ENCODE measurements at places on chromosomes 4 and X. TPM values are rescaled to one million over a fixed set of nuclear protein-coding genes. Genes with fewer than 3 reads are reported as not detected.

The POLN gene
- total RNA-seq: 3.8 TPM

DNA sequence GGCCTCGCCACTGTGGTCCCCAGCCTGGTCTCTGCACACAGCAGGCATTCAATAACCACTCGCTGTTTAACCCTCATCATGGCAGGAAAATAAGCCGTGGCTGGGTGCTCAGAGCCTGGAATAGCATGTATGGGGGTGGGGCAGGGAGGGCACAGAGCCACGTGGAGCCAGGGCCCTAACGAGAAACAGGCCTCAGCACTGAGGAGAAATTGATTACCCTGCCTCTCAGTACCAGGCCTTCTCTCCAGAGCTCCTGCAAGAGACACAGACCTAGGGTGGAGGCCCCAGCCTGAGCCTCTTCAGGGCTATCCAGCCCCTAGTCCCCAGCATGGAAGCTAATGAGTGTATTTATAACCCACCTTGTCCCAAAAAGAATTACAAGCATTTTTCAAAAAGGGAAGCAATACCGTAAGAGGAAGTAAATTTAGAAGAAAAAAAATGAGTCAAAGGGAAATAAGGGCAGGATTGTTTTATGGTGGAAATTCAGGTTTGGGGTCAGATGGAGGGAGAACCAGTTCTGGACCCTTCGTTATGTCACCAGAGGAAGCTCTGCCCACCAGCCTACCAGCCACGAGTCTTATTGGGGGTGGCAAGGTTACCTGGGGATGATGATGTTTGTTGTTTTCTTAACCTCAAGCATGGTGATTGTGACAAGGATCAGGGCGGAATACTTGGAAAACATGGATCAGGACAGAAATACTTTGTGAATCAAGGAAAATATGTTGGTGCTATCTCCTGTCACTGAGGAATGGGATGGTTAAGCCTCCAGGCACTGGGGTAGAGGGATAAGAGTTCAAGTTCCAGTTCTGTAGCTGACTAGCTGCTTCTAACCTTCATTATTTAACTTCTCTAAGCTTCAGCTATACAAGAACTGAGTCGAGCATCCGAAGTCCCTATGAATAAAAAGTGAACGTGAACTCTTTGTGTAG is 101.9 kb upstream of the RBPJ start:
- DNase-seq: no peak

DNA sequence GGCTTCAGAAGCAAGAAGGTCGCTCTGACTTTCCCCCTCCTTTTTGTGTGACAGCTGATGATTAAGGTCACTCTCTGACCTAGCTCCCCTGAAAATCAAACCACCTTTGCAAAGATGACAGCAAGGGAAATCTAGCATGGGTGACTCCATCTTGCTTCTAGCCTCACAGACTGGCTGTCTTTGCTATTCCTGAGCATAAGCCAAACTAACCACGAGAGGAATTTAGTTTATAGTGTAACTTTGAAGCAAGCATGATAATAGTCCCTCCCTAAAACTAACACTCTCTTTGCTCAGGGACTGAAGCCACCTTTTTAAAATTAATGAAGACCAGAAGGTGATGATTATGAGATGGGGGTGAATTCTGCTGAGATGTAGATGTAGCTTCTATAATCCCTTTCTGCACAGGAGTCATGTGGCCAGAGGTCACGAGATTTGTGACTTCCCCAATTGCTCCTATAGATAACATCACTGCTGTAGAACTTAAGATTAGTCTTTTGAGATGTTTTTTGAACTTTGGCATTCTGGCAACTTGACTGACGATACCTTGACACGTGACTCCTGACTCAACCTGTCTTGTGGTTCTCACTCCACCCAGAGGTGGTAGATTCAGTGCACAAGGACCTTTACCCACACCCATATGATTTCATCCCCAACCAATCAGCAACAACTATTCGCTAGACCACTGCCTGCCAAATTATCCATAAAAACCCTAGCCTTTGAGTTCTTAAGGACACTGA is 14.9 kb upstream of the PDE5A start:
- no peak for DNase-seq

GRCh38 chr4:110629214-110629754 is 6.4 kb upstream of the PITX2 start:
- no peak for DNase-seq

- peak; percentile 24 for DNase-seq
Observed at GRCh38 chr4:76377911-76378310, 43.0 kb downstream of the CCDC158 start.

The SLC4A4 gene
- total RNA-seq: 0.78 TPM

The IL2 gene
- 0.67 TPM for total RNA-seq

All from CD4-positive, alpha-beta memory T cell (primary cell).